ENCODE measurements at places on chromosomes 3 and 15.

GRCh38 chr3:89107461-89108290 lies at the start of gene EPHA3:
EPHA3 (plus strand) TSS chr3:89107621; CDS start chr3:89107749, 128 bp downstream.
- peak; percentile 43 for DNase-seq

GRCh38 chr3:146133441-146133840 lies 27.5 kb downstream of the PLOD2 start:
- no peak for DNase-seq

DNA sequence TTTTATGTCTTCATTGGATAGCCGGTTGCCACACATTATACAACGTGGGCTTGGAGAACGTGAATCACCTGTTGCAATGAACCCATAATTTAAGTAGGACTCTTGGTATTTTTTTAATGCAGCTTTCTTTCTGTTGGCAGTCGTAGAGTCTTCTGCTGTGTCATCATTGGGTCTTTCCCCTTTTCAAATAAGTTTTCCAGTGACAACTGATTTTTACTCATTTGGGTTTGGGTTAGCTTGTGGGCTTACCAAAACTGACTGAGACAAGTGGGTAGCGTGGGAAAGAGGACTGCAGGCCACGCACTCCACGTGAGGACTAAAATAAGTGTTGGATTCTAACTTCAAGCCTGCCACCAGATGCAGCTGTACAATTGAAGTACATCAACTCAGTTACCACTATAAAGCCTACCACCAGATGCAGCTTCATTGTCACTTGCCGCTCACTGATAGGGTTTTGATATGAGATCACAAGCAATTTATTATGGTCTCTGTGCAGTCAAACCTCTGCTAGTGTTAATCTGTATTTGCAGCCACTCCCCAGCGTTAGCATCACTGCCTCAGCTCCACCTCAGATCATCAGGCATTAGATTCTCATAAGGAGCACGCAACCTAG lies 6.4 kb upstream of the CAPN7 start:
- DNase-seq = peak; percentile 21

GRCh38 chr3:51044982-51045381 lies 340.1 kb upstream of the MANF start:
- no peak for DNase-seq

DNA sequence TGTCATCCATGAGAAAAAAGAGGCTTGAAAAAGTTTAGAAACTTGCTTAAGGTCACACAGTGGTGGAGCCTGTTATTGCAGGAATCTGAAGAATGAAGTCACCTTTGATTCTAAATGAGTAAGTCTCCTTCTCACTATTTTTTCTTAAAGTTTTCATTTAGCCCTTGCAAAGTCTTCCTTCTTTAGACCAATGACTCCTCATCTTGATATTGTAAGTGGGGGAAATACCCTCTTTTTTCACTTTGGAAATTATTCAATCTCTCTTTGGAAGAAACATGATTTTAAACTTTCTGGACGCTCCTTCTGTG lies 787 bp upstream of the SLMAP start:
- DNase-seq = peak; percentile 5

DNA sequence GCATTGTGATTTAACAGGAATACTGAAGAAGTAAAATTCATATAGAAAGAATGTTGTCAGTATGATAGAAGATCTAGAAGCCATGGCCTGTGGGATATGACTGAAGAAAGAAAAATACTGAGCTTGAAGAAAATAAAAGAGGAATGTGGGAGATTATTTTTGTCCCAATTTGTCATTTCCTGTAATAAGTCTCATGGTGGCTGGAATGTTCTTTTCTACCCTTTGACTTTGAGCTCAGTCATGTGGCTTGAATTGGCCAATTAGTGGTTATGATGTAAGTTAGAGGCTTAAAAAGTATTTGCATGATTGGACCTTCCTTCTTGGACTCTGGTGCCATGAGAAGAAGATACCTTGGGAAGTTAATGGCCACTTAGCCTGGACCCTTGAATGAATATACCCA lies 14.1 kb downstream of the APH1B start:
- DNase-seq = no peak

GRCh38 chr15:62845241-62846126 lies 197.1 kb upstream of the TPM1 start:
- no peak for DNase-seq

- DNase-seq = no peak
These were observed 129.9 kb upstream of the MRPS22 start for GRCh38 chr3:139213936-139214335.

DNA sequence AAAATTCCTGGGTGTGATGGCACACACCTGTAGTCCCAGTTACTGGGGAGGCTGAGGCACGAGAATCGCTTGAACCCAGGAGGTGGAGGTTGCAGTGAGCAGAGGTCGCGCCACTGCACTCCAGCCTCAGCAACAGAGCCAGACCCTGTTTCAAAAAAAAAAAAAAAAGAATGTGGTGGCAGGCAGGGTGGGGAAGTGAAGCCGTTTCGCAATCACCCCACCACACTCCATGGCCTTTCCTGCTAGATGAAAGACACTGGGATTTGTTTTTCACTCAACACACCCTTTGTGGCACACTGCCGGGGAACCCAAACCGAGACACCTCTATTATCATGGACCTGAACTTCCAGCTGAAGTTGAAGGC lies 172.4 kb upstream of the IQSEC1 start:
- no peak for DNase-seq

GRCh38 chr3:169116056-169116693 lies 547.3 kb downstream of the MECOM start:
- no peak for DNase-seq

DNA sequence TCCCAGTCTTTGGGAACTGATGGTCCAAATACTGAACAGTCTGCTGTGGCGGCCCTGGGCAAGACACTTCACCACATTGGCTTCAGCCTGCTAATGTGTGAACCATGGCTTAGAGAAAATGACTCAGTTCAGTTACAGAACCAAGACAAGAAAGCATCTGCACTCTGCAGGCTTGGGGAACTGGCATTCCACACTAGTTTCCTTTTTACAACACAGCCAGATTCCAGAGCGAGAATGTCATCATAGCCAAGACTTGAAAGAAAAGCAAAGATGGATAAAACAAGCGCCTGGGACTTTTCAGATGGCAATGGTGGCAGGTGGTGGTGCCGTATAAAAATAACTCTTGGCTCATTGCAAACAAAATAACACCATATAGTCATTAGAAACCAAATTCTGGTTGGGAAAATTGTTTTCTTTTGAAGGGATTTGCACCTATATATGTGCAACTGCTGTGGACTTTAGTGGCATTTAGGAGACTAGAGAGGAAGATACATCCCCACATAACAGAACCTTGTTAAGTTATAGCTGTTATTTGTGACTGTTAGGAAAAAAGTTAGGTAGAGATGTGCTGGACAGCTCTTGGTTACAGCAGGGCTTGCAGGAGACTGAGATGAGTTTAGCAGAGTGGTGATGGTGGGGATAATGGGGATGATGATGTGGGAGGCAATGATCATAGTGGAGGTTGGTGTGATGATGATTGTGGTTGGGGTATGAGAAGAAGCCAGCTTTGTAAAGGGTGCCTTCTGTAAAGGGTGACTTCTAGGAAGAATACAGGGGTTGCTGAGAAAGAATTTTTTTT lies 273.6 kb downstream of the THRB start:
- DNase-seq = no peak

DNA sequence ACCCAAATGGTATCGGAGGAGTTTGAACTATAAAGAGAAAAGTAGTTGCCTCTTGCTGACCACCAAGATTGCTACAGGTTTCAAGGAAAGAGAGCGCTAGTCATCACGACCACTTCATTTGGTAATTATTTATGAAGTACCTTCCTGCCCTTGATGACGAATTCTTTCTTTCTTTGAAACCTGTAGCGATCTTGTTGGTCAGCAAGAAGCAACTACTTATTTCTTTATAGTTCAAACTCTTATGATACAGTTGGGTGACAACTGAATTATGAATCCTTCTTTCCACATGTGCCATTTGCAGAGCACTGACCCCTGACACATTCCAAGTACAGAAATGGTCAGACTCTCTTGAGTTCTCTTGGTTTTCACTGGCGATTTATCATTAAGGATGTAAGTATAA lies 46.8 kb downstream of the THRB start:
- DNase-seq = no peak

DNA sequence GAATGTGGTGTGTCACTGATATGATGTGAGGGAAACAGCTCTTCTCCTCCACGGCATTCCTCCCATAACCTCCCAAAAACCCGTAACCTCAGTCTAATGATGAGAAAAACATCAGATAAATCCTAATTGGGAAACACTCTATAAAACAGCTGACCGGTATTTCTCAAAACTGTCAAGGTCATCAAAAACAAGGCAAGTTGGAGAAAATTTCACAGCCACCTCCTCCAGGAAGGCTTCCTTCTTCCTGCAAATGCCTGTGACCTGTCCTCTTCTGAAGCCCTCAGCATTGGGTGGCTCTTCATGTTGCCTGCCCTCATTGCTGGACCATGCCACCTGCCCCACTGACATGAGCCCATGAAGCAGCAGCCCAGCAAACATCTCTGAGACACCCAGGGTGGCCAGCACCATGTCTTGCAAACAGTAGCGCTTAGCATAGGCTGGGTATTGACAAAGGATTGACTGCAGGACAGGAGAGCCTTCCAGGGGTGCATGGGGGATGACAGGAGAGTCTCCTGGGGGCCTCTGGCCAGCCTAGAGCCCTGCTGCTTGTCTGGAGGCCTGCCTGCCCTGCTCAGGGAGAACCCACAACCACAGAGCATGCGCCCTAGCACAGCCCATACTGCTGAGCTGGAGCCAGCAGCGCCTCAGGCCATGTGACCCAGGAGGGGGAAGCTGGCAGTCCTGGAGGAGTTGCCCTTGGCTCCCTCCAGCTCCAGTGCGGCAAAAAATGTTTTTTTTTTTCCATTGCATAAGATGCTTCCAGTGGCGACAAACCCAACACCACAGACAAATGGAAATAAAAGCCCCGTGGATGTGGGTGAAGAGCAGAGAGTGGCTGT lies 49.7 kb downstream of the XXYLT1 start:
- no peak for DNase-seq

DNA sequence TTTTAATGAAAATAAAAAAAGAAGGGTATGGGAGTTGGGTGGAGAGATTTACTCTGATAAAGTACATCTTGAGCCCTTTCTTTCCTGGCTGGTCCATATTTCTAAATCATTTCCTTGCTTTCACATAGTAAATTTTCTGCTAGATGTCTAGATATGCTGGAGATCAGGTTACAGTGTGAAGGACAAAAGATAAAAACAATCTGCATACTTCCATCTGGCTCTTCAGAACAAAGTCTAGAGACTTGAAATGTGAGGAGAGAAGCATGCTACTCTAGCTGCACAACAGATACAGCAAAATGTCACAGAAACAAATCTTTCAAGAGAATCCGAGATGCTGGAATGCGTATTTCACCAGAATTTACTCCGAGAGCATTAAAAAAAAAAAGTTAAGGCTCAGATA lies 42.2 kb downstream of the FOXP1 start:
- no peak for DNase-seq

DNA sequence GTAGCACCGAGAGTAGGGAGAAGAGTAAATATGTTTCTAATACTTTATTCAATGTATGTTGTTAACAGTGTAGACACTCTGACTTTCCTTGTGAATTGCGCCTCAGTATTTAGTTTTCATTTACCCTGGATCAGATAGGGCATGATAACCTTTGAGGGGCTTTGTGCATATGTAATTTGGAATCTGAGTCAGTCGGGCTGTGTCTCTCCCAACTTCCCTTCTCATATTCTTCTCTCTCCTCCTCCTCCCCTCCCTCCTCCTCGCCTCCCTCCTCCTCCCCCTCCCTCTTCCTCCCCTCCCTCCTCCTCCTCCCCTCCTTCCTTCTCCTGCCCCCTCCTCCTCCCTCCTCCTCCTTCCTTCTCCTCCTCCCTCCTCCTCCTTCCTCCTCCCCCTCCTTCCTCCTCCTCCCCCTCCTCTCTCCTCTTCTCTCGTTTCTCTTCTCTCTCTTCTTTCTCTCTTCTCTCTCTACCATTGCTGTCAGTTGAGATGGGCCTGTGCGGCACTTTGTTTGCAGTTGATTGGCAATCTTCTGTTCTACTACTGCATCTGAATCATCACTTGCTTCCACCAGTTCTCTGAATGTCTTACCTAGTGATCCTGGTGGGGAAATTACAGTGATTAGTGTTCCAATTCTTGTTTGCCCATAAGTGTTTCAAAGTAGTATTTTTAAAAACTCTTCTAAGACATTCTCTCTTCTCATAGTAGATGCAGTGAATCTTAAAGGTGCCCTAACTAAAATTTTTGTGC lies 162.3 kb downstream of the PGPEP1L start:
- DNase-seq = no peak

GRCh38 chr15:43376017-43376705 lies 5.3 kb downstream of the TUBGCP4 start:
- DNase-seq = peak; percentile 39
